ENCODE measurements at places on chromosomes 11 and 22. TPM values are rescaled to one million over a fixed set of nuclear protein-coding genes. Genes with fewer than 3 reads are reported as not detected.

DNA sequence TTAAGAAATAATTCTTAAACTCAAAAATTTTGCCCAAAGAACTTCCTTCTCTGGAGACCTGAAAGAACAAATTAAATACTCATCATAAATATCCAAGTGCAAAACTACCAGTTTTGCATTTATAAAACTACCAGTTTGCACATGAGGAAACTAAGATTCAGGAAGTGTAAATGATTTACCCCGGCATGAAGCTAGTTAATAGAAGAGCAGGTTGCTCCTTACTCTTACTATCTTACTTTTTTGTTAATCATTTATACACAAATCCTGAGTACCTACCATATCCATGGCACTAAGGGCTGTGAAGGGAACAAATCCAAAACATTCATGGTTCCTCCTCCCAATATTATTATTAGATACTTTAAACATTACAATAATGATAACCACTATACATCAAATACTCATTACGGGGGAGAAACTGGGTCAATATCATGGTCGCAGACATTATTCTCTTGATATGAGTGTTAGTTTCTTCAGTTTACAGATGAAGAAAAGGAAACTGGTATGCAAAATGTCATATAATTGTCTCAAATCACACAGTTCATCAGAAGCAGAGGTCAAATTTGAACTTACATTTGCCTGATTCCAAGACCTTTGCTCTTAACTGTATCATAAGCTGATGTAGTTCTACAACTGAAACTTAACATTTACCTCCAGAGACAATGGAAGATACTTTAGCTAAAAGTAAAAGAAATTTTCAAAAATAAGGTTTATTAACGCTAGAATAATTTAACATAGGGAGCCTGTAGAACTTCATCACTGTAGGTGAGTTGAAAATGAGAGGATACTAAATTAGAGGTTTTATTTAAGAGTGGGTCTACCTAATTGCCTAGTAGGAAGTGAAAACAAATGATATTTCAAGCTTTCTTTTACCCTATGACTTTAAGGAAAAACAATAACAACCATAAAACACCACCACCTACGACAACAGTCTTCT lies 74.5 kb downstream of the FAM76B start:
- DNase-seq = no peak

KMT5B gene
- total RNA-seq = 20.6 TPM

OR51E2 gene
- not detected for total RNA-seq

SCGB2A2 gene
- total RNA-seq = 28.7 TPM

- no peak for DNase-seq
Measured at GRCh38 chr22:36222887-36223450, 16.4 kb downstream of the APOL2 start.

- DNase-seq = no peak
Measured at GRCh38 chr22:23485490-23485889, 94.6 kb downstream of the IGLL1 start.

DNA sequence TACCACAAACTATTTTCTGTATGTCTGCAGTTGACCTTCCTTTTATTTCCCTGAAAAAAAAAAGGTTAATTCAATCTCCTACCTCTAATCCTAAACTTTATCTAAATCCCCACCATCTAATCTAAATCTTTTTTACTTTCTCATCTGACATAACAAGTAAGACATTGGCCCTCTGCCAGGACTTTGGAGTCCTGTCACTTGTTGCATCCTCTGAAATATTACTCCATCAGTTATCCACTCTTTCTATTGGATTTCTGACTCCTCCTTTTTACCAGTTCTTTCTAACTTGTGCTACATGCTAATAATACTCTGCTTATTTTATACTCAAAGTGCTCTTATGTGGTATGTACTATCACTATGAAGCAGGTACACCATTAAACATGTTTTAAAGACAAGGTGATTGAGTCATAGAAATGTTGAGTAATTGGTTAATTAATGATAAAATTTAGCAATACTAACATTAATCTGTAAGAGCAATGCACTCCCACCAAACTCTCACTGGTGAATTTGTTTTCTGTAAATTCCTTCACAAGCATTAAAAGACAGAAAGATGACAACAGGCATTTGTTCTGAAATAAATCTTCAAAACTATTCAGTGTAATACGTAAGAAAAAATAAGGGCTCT lies 914.2 kb upstream of the RAG2 start:
- DNase-seq = no peak

RAG2 gene
- total RNA-seq = not detected

ENTHD1 gene
- total RNA-seq = not detected

- DNase-seq = no peak
Measured at GRCh38 chr11:119363081-119363850, 16.8 kb upstream of the MFRP start.

- no peak for DNase-seq
Measured at GRCh38 chr11:119352857-119353260, 6.4 kb upstream of the MFRP start.

ZNF215 gene
- 1.5 TPM for total RNA-seq

DNA sequence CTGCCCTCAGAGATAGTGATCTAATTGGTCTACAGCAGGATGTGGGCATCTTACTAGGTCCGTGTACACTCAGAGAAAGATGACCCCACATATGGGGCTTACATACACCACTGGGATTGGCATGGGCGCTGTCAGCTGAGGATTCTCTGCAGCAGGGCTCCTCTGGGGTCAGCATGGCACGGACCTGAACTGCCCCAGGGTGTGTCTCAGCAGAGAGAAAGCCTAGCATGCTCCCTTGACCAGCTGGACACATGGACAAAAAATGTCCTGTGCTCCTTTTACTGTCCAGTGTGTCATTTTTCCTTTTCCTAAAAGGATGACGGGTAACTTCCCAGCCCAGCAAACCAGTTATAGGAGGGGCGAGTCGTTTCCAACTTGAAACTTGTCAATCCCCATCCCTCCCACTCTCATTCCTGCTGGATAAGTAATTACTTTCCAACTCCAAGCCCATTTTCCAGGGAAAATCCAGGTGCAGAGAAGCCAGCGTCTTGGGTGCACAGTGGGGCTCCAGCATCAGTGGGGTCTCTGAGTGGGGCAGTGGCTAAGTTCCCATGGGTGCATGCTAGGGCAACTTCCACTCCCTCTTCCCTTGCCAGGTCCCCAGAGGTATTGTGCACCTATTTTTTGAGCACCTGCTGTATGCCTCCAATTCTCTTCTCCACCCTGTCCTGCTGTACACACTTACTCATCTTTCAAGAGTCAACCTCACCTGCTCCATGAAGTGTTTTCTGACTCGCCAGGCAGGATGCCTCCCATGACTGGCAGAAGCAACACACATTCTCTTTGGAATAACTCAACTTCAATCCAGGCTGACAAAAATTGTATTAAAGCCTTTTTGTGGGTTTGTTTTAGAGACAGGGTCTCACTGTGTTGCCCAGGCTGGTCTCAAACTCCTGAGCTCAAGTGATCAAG lies 5.0 kb downstream of the VSTM5 start:
- DNase-seq = no peak

DNA sequence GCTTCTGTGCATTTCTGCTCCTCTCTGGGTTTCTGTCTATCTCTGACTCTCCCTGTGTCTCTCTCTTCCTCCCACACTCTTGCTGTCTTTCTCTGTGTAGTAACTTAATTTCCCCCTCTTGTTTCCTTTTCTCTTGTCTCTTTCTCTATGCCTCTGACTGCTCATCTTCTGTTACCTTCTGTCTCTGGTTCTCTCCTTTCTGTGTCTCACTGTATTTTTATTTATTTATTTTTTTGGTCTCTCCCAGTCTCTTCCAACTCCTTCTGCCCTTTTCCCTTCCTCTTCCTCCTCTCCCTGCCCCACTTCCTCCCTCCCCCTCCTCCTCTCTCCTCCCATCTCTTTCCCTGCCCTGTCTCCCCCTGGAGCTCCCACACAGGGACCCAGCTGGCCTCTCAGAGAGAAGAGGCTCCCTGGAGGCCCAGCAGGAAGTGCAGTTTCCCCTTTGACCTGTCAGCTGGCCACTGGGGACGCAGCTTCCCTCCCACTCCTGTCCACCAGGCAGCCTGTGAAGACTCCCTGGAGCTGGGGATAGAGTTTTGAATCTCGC lies 38.3 kb upstream of the MYH9 start:
- DNase-seq = no peak

DNA sequence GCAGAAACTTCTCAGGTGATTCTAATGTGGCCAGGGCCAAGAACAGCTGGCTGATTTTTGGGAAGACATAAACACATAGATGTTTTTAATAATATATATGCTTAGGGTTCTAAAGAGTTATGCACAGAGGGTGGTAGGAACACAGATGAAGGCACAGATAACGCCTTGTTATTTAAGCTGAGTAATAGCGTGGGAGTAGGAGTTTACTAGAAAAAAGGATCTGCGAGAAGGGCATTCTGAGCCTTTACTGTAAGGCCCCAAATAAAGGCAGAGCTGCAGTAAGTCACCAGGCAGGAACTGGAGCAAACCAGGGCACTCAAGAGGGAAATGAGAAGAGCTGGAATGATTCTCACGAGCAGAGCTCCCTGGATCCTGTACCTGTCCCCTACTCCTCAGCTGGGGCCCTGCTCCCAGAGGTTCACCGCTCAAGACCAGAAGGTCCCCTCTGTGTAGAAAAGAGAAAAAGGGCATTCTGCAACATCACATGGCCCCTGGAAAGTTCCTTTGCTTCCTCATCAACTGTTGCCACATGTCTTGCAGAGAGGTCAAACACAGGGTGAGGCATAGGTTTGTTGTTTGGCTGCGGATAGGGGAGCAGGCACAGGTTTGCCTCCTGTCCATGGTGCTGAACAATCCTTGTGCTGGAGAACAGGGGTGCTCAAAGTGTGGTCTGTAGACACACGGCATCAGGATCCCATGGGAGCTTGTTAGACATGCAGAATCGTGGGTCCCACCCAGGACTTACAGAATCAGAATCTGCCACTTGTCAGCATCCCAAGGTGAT lies 125.7 kb downstream of the TENM4 start:
- DNase-seq = no peak

- no peak for DNase-seq
Measured at GRCh38 chr11:16195651-16196050, 160.7 kb downstream of the SOX6 start.

CRYAB gene
- 29.8 TPM for total RNA-seq

PARVA gene
- 12.2 TPM for total RNA-seq

GRCh38 chr11:32184041-32184722 lies 93.3 kb downstream of the RCN1 start:
- no peak for DNase-seq

GRCh38 chr11:15748741-15749140 lies 607.6 kb downstream of the SOX6 start:
- DNase-seq = no peak

- DNase-seq = no peak
Measured at GRCh38 chr22:25478528-25478927, 85.9 kb upstream of the GRK3 start.

DNA sequence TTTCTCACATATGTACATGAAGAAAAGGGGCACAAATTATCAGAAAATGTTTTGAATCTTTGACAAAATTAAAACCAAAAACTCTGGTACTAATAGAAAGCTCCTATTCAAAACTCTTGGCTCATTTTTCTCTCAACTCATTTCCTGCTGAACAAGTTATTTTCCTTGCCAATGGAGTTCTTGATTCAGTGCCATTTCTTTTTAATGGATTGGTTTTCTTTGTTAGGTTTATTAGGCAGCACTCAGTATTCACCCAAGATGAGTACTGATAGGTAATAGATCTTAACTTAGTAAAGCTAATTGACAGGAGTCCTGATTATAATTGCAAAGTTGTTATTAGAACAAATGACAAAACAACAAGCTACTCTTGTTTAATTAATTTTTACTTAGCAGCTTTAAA lies 279.4 kb upstream of the PDGFD start:
- no peak for DNase-seq

JOSD1 gene
- total RNA-seq = 27.8 TPM

TMEM45B gene
- total RNA-seq = 100 TPM

GRCh38 chr22:25161017-25161915 lies 38.4 kb upstream of the CRYBB3 start:
- no peak for DNase-seq

KCNJ4 gene
- not detected for total RNA-seq

POU2AF3 gene
- total RNA-seq = 1.3 TPM

LMF2 gene
- 49.0 TPM for total RNA-seq

DNA sequence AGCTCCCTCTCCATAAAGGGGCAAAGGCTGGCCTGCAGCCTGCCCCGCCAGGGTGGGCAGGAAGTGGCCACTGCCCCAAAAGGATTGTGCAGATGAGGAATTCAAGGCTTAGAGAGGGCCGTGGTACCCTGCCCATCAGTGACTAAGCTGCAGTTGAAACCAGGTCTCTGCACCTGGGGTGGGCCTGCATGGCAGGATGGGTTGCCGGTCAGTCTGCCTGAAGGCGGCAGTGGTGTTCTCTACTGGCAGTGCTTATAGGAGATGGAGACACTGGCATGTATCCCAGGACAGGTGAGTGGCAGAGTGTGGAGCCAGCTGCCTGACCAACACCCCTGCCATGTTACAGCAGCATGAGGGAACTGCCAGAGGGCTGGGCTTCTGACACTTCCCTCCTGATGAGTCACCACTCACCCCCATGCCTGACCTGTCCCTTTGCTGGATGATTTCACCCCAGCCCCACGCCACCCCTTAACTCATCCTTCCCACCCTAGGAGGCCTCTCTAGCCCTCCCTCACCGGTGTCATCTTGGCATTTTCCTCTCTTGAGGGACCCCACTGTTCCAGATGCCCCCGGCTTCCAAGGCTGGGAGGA lies 70.2 kb upstream of the LMO1 start:
- no peak for DNase-seq

- no peak for DNase-seq
Measured at GRCh38 chr11:4195909-4196308, 101.3 kb downstream of the RRM1 start.

CREB3L1 gene
- 0.68 TPM for total RNA-seq

DNA sequence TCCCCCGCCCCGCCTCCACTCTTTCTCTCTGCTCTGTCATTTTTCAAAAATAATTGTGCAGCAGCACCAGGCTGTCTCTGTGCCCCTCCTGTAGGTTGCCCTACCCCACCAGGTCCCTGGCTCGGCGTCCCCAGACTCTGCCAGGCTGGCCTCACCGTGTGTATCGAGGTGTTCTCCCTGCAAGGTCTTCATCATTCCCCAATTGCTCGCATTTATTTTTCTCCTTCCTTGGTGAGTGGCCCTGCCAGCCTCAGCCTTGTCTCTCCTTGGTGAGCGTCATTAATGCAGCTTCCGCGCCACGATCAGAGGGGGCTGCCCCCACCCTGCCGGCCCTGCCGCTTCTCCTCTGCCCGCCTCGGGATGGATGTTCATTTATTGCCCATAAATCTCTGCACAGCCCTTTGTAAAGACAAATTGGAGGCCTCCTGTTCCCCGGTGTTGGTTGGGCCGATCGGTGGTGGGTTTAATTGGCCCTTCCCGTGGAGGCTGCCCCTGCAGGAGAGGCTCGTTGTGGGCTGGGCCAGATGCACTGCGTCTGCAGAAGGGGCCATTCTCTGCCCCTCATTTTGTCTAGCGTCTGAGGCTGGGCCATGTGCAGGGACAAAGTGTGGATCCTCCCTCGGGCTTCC lies 33.2 kb downstream of the RTN4R start:
- DNase-seq = no peak

DNA sequence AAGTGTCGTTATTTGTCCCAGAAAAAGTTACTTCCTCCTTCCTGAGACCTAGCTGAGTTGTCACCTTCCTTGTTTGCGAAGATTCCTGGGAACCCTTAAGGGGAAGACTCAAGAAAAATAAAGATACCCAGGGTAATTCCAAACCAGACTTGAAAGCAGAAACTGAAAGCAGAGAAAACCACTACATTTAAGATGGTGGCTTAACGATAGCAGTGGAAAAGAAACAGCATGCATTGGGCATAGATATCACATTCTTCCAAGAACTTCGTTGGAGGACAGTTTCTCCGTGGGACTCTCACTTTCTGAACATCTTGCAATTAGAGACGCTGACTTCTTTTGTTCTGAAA lies 89.1 kb downstream of the FAM76B start:
- no peak for DNase-seq

Data from esophagus squamous epithelium (tissue), 5 donors.